GM23338 (cell line): ENCODE measurements at places on chromosomes 6 and 20.

- H3K4me1 ChIP-seq: peaks cover 6% of the 10 kb centered on the region; the same call in 1 of the 2 replicates
- no peak overlapping the region for H3K27ac ChIP-seq
- H3K27me3 ChIP-seq: no peaks in the 10 kb centered on the region
- H3K36me3 ChIP-seq: no peaks in the 10 kb centered on the region
- no peak for DNase-seq
These were observed 41.1 kb upstream of the CST5 start for GRCh38 chr20:23920408-23921325.

- peaks cover 4% of the 10 kb centered on the region; the same call in 1 of the 2 replicates for H3K36me3 ChIP-seq
- H3K27ac ChIP-seq: no peak overlapping the region
- peaks cover 5% of the 10 kb centered on the region for H3K27me3 ChIP-seq
- peak; percentile 90 for DNase-seq
- no peak overlapping the region for H3K4me3 ChIP-seq
These were observed 2.9 kb downstream of the RXRB start for GRCh38 chr6:33197431-33198048.

- H3K27ac ChIP-seq: no peak overlapping the region
These were observed 1.3 kb downstream of the SRF start for GRCh38 chr6:43172104-43173007.

DNA sequence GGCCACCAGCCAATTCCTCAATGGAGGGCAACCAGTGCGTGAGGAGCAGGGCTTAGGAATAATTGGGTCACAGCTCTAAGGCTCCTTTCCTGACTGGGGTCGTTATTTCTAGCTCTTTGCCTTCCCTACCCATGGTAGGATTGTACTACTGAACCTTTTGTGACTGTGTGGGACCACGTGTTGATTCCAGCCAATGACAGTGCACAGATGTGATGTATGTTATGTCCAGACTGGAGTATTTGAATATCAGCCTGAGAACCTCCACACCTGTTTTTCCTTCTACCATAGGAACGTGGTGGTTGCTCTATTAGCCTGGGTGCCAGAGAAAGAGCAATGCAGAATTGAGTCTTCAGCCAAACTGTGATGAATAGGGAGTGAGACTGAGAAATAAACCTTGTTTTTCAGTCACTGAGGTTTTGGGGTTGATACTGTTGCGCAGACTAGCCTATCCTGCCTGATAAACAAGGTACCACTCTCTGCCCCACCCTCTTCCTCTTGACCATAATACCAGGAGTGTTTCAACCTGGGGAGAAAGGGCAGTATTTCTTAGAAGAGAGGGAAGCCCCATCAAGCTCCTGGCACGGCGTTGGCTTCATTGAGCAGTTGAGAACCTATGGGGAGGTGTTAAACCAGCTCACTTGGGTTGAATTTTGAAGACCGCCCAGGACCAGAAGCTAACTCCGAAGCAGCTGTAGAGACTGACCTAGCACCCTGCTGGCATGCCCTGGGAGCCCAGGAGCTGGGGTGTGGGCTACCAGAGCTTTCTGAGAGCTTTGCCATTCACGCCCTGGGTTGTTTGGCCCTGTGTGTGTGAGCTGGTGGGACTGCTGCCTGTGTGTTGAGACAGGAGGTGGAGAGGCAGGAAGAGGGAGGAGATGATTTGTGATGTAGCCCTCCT, 105.5 kb upstream of the BACH2 start:
- no peak overlapping the region for H3K4me3 ChIP-seq
- no peak overlapping the region for H3K27ac ChIP-seq

DNA sequence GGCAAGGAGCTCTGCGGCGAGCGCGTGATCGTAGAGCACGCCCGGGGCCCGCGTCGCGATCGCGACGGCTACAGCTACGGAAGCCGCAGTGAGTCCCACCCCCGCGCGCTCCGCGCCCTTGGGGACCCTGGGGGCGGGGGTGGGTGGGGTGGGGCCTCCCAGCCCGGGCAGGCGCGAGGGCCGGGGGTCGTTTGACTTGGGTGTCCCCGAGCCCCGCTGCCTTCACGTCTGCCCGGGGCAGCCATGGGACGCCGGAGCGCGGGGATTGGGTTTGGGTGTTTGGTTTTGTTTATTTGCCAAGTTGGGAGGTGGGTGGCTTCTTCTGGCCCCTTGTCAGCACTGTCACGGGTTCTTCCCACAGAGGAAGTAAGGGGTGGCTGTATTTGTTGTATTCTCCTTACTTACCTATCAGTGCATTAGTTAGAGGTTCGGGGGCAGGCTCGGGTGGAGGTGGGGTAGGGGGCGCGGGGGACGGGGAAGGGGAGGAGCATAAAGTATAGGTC, 777 bp downstream of the SRSF6 start:
- DNase-seq: peak; percentile 34
- peak overlapping the region; percentile 61; the same call in 1 of the 2 replicates for H3K27ac ChIP-seq
- H3K4me1 ChIP-seq: no peaks in the 10 kb centered on the region
- H3K27me3 ChIP-seq: no peaks in the 10 kb centered on the region
- peaks cover 38% of the 10 kb centered on the region for H3K36me3 ChIP-seq

DNA sequence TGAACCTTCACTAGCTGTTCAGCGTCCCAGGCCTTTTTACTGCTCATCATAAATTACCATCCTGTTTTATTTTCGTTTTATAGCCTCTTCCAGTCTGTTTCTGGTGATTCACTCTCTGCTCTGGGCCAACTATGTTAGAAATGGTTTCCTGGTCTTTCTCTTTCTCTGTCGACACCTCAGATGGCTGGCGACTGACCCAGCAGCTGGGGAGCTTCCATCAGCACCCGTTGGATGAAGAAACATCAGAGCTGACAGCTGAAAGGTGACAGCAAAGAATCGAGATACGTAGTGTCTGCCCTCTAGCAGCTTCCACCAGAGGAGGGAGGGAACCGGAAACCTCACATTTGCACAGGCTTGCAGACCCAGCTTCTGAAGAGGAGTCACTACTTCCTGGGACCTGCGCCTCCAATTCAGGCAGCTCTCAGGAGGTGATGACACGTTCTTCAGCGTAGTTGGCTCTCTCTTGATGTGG, 82.9 kb upstream of the MLN start:
- no peaks in the 10 kb centered on the region for H3K4me1 ChIP-seq
- DNase-seq: no peak
- no peak overlapping the region for H3K4me3 ChIP-seq
- H3K36me3 ChIP-seq: no peaks in the 10 kb centered on the region
- no peak overlapping the region for H3K27ac ChIP-seq

DNA sequence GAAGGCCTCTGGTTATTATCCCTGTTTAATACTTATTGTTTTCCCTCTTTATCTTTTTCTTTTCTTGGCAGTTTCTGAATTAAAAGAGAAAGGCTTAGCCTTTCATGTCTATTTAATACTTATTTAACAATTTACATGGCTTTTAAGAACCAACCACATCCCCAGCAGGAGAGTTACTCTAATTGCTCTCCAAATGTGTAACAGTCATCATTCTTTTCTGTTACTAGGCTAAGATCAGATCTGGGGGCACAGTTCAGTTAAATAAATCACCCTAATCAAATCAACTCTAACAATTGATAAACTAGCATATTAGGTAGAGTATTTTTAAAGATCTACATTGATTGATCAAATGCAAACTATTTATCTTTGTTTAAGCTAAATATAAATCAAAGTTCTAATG, 54.1 kb upstream of the NT5E start:
- H3K4me3 ChIP-seq: no peak overlapping the region
- no peak for DNase-seq
- H3K27ac ChIP-seq: no peak overlapping the region

- peaks cover 6% of the 10 kb centered on the region; the same call in 1 of the 2 replicates for H3K4me1 ChIP-seq
- no peak for DNase-seq
These were observed 129.8 kb downstream of the CD164 start for GRCh38 chr6:109252261-109253041.
